NCI-H1417 treated with DMSO at 0.1 percent for 48 hours (cell line): ENCODE measurements at places on chromosomes 12 and 14.

- no peak for DNase-seq
Observed at GRCh38 chr12:121127501-121127900, 5.2 kb upstream of the P2RX7 start.

- no peak for DNase-seq
Observed at GRCh38 chr12:121214166-121214777, 4.3 kb downstream of the P2RX4 start.

GRCh38 chr12:120235369-120236323 is 29.9 kb downstream of the PXN start:
- no peak for DNase-seq

DNA sequence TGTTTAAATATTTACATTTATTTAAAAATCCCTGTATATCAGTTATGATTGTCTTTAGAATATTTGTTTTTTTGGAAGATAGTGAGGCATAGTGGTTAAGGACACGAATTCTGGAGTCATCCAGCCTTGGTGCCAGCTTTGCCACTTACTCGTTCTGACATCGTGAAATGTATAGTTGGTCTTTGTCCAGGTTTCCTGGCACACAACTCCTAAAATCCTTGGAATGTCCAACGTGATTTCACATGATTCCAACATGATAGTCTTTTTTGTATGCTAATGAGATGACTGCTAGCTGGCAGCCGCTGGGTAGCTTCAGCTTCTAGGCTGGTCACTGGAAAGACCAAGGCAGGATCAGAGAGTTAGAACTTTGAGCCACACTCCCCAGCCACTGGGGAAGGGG is 64.8 kb downstream of the PRICKLE1 start:
- no peak for DNase-seq

DNA sequence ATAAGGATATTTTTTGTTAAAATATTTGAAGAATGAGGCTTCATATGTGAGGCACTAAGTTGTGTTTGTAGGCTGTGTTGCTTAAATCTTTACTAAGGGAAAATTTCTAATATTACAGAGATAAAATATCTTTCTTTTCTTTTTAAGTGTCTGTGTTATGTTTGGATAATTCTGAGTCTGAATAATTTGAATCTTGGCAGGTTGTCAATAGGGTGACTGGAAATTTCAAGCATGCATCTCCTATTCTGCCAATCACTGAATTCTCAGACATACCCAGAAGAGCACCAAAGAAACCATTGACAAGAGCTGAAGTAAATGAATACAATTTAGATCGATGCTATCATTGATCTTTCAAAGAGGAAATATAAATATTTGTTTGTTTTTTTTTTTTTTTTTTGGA is 29.4 kb downstream of the TMPO start:
- no peak for DNase-seq

GRCh38 chr12:114069507-114069906 is 103.4 kb upstream of the RBM19 start:
- no peak for DNase-seq

GRCh38 chr12:131948166-131948712 is 1.5 kb upstream of the EP400 start:
- DNase-seq: no peak

GRCh38 chr12:118763234-118763633 is 218.1 kb upstream of the SRRM4 start:
- no peak for DNase-seq

- DNase-seq: no peak
Observed at GRCh38 chr12:119744900-119745606, 77.1 kb downstream of the PRKAB1 start.

DNA sequence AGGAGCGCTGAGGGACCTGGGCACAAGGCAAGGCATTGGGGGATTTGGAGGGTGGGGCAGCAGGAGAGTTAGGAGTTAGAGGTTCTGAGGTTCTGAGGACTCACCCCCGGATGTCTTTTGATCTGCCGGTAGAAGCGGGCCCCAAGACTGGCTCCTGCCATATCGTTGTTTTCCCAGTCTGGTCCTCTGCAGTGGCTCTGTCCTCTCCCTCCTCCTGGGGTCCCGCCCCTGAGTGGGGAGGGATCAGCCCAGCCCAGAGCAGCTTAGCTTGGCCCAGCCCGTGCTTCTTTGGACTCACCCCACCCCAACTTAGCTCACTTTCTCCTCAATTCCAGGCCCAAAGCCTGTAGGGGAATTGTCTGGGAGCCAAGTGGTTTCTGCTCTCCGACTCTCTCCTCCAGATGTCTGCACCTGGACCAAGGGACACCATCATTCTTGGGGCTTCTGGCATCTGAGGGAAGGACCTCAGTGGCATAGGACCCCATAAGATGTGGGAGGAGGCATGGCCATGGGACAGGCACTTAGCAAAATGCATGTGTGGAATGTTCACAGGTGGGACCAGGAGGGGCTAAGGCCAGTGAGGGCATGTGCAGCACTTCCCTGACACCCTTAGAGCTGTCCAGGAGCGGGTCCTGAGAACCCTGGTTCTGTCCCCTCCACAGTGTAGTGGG is 7.5 kb downstream of the SHMT2 start:
- no peak for DNase-seq

- DNase-seq: no peak
Observed at GRCh38 chr12:126554625-126555024, 1489.4 kb downstream of the AACS start.

DNA sequence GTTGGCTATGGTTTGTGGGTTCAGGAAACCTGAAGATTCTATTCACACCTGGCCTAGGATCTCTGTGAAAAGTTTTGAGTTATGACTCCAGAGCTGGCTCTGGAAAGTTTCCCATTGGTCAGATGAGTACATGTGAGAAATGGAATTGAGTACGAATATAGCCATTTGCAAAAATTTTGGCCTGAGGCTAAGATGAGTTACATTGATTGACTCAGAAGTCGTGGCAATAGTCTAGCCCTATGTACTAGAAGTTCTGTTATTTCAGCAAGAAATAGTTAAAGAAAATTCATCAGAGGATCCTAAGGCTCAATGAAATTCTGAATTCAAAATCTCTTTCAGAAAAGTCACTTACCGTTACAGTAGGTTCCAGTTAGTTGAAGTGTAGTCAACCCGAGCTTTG is 109.9 kb downstream of the PTCSC3 start:
- DNase-seq: no peak

DNA sequence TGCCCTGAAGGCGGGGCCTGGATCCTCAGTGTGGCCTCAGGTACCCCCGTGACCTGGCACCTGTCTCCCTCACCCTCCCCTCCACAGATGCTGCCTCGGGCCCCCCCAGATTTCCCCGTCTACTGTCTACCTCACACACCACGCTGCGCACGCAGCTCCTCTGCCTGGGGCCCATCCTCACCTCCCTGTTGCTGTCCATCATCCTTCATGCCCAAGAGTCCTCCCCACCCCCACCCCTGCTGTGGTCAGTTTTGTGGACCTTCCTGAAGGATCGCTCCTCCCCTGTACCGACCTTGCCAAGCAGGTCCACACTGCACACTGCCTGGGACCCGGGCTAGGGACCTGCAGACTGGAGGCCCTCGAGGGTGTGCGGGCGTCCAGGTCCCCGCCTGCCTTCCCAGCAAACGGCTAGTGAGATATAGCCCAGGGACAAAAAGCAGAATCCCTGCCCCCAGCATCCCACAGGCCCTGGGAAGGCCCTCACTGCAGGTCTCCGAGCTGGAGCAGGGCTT is 197.4 kb upstream of the DIO3 start:
- DNase-seq: no peak

- peak; percentile 24 for DNase-seq
Observed at GRCh38 chr12:27652174-27652763, 44.0 kb upstream of the REP15 start.

DNA sequence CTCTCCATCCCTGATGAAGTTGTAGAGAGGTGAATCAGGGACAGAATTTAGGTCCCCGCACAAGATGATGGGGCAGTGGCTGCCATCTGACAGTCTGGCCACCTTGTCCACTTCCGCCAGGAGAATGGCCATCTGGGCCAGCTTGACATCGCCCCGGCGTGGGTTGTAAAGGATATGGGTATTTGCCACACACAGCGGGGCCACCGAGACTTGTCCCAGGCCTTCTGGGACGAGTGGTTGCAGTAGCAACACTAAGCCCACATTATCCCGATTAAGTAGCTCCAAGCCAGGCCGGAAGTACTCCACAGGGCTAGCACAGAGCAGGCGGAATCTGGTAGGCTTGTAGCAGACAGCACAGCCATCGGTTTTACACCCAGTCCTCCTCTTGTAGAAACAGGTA is 6.2 kb downstream of the ANGEL1 start:
- no peak for DNase-seq

DNA sequence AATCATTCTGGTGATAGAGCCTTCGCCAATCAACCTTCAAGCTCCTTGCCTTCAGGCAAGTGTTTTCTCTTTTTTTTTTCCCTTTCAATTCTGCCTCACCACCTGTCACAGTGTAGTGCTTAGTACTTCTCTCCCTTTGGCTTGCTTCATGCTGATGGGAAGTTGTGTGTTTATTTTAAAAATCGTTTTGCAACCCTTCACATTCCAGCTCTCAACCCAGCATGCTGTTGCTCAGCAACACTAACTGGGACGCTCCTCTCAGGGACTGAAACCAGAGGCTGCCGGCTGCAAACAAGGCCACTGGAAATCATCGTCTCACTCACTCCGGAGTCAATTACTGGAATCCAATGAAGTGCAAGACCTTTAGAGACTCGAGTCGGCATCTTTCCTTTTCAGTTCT is 342.7 kb downstream of the PRKD1 start:
- peak; percentile 86 for DNase-seq

GRCh38 chr14:60175255-60175902 is 10.2 kb upstream of the DHRS7 start:
- no peak for DNase-seq
